RCC 7860 (cell line): ENCODE measurements at places on chromosomes 11 and 22.

GRCh38 chr11:112058103-112058502 is 15.7 kb downstream of the PIH1D2 start:
- DNase-seq: no peak

DNA sequence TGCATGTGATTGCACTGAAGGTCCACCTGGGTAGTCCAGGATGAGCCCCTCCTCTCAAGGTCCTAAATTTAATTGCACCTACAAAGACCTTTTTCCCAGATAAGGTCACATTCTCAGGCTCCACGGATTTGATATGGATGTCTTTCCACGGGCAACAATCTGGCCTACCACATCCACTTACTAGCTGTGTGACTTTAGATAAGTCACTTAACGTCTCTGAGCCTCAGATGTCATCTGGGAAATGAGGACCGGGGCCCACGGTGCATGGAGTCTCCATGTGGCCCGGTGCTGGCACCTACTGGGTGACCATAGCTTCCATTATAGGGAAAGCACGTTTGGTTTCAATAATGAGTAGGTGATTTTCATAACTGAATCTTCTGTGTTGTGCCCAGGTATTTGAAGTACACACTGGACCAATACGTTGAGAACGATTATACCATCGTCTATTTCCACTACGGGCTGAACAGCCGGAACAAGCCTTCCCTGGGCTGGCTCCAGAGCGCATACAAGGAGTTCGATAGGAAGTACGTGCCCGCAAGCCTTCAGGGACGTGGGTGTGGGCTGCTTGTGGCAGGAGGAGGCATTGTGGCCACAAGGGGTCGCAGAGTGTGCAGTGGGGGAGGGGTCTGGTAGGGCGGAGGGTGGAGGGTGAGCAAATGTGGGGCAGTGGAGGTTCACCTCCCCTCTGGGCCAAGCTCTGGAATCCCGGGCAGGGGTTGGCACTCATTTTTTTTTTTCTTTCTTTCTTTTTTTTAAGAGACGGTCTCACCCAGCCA is 55.7 kb downstream of the ARHGAP8 start:
- no peak for DNase-seq

DNA sequence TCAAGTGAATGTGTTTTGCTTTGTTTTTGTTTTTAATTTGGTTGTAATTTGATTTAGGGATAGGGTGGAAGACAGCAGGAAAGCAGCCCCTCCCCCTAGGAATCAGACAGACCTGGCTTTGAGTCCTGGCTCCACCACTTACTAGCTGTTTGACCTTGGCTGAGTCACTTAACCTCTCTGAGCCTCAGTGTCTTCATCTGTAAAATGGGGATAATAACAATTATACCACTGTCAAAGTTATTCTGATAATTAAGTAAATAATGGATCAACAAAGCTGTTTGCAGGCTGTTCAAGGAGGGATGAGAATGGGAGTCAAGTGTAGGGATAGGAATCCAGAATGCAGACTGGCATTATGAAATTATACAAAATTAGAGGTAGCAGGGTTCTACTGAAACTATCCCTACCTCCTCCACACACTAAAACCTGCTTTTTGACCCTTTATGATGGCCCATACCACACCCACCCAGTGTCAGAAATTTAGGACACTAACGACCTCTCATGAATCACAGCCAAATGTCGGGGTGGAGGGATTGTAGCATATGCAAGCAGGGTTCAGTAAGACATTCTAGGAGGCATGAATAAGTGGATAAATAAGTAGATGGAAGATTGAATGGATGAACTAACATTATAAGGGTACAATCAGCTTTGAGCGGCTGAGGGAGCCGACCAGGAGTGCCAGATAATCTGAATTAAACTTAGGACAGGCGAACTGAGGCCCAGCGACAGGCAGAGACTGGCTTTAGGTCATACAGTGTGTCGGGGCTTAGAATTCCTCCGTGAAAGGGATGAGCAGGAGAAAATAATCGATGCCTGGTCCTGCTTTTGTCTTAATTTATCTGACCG is 974 bp downstream of the ANAPC15 start:
- DNase-seq: no peak

DNA sequence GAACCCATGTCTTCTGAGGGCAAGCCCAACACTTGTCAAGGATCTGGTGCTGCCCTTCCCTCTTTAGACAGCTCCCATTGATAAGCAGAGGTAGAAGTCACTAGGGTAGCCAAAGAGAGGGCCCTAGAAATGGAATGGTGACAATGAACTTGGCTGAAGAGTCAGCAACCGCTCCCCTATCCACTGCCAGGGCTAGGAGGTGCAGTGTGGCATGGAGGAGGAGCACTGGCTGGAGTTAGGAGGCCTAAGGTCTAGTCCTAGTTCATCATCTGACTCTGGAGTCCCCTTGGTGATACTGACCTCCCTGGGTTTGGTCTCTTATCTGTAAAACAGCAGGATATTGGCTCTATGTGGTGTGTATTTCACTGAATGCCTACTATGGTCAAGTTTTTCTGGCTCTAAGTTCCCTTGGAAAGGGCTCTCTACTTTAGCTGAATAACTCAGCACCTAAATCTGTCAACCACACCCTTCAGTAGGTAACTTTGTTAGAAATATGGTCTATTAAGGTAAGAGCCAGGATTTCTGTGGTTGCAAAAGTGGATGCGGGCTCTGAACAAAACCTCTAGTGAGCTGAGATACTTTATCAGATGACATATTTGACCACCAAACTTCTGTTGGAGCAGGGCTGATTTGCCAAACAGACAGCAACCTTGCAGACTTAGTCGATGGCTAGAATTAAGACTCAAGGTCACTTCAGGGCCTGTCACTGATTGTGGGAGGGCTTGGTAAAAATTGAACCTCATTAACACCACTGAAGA is 10.5 kb downstream of the TIMP3 start:
- DNase-seq: no peak

GRCh38 chr11:111282562-111283075 is 15.7 kb upstream of the POU2AF3 start:
- no peak for DNase-seq

DNA sequence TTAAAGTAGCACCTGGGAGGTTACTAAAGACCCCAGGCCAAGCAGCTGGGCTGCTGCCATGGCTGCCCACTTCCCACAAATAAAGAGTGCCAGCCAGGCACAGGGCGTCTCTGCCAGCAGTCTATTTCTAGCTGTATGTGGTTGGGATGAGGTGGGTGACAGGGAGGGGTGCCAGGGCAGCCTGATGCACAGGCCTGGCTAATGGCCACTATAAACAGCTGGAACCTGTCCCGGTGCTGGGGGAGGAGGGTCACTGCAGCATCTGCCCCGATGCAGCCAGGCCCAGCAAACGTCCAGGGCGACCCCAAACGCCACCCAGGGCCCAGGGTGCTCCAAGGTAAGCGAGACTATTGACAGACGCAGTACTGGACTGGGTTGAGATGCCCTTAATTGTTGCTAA is 37.4 kb downstream of the SCUBE1 start:
- no peak for DNase-seq

GRCh38 chr11:123303924-123304323 is 108.9 kb upstream of the CLMP start:
- DNase-seq: no peak

DNA sequence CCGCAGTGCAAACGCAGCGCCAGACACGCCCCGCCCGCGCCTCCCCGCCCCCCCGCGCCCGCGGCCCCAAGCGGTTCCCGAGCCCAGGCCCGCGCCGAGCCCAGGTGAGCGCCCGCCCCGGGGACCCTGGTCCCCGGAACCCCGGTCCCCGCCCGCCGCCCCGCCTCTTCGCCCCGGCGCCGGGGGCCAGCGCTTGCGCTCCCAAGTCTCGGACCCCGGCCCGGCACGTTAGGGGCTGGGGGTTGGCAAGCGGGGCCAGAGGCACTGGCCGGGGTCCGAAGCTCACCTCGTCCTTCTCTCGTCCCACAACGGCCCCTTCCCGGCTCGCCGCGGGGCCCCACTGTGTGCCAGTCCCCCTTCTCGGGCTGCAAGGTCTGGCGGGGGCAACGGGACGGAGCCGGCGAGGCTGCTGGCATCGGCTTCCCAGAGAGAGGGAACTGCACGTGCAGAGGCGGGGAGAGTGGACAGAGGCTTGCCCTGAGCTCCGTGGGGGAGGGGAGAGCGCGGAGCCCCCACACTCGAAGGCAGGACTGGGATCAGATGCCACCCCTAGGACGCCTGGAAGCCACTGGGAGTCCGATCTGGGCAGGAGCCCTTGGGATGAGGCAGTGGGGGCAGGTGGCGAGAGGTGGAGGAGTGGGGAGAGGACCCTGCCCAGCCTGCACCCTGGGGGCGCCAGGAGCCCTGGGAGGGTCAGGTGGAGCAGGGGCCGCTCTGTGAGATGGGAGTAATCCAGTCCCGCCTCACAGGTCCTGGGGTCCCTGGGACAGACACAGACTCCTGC is 1.8 kb upstream of the AIFM3 start:
- no peak for DNase-seq

- no peak for DNase-seq
Observed at GRCh38 chr11:85750646-85751045, 60.3 kb downstream of the SYTL2 start.

GRCh38 chr22:33116841-33117547 is 58.8 kb upstream of the SYN3 start:
- DNase-seq: peak; percentile 10

GRCh38 chr22:45216133-45217003 is 24.3 kb downstream of the KIAA0930 start:
- no peak for DNase-seq
